Progenitor cell of endocrine pancreas (in vitro differentiated cells): ENCODE measurements at places on chromosomes 6 and 20. TPM values are rescaled to one million over a fixed set of nuclear protein-coding genes. Genes with fewer than 3 reads are reported as not detected.

RIPOR3 gene
- 0.29 and 0.31 TPM in 2 replicates for total RNA-seq

TTK gene
- 20.6 and 22.1 TPM in 2 replicates for total RNA-seq

- DNase-seq: no peak
Measured at GRCh38 chr6:73929405-73929804, 233.4 kb downstream of the CD109 start.

DNA sequence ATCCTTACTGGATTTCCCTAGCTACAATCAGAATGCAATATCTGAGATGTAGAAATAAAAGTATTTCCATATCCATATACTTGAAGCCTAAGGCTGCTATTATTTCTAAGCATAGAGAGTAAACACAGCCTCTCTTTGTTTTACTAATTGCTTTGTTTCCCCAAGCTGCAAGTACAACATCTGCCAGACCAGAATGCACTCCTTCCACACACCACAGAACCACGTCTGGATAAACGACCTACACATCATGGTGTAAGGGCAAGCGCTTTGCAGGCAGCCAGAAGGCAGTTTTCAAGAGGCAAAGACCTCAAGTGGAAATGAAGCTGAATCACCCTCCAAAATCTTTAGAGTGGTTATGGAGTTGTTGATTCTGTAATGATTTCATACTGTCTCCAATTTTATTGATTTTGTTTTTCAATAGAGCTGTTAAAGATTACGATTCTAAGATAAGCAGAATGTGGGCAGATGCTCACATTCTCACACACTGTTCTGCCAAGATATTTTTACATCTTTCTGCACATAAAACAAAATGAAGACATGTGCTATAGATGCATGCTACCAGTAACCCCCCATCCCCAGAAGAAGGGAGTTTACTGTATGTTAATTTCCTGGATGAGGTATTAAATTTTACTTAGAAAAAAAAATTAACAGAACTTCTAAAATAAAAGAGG is 88.8 kb downstream of the THEMIS start:
- DNase-seq: no peak

DNA sequence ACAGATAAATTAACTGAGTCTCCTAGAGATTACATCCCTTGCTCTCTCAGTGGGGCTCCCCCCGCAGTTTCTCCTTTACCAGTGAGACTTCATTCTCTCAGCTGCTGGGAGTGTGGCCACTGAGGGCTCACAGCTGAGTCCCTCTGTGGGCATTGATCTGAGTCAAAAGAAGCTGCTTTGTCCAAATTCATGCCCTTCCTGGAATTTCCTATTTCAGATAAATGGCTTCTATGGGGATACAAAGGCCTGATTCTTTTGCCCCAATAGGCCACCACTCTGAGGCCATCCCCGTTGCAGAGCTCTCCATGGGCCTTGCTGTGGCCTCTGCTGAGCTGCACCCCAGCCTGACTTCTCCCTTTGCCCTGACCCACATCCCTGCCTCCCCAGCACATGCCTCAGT is 10.0 kb downstream of the CST5 start:
- DNase-seq: no peak

DNA sequence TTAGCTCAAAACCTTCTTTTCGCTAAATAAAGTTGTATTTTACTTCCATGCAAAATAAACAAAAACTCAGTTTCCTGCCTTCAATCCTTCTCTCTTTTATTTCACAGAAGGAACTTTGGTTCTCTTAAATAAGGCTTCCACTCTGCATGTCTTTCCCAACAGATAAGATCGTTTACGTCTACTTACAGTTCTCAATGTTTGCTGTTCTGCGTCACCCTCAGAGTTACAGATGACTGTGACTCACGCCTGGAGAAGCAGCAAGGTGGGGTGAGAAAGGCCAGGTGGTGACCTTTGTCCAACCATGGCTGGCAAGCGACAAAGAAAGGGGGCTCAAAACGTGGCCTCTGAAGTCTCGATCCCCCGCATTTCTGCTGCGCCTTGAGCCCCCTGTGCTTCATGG is 51.4 kb upstream of the RPS6KA2 start:
- no peak for DNase-seq

- no peak for DNase-seq
Measured at GRCh38 chr6:79842376-79843040, 104.8 kb downstream of the ELOVL4 start.

DNA sequence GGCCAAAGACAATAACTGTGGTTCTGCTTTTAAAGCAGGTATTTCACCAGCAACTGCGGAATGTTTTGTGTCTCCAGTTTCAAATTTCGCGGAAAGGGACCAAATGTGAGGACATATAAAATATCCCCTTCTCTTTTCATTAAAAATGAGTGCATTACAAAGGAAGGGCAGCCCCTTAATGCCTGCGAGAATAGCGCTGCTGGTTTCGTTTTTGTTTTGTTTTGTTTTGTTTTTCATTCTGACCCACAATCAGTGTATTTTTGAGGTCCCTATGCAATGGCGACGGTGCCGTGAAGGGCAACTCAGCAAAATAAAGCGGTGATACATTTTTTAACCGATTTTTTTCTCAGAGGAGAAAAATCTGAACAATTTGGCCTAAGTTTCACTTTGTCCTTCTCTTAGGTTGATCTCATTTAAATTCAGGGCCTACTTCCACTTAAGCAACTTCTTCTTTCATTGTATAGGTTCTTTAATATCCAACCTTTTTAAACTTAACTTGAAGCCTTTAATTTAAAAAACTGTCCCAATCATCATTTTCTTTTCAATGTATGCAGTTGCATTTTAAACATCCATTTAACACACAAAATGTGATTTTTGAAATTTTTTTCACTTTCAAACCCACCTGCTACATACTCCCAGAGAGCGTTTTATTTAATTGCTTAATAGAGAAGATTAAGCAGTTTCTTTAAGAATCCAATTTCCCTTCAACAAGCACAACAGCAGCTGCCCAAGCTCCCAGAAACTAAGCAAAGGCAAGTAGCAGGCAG is 2.9 kb upstream of the HIVEP2 start:
- DNase-seq: no peak

DNA sequence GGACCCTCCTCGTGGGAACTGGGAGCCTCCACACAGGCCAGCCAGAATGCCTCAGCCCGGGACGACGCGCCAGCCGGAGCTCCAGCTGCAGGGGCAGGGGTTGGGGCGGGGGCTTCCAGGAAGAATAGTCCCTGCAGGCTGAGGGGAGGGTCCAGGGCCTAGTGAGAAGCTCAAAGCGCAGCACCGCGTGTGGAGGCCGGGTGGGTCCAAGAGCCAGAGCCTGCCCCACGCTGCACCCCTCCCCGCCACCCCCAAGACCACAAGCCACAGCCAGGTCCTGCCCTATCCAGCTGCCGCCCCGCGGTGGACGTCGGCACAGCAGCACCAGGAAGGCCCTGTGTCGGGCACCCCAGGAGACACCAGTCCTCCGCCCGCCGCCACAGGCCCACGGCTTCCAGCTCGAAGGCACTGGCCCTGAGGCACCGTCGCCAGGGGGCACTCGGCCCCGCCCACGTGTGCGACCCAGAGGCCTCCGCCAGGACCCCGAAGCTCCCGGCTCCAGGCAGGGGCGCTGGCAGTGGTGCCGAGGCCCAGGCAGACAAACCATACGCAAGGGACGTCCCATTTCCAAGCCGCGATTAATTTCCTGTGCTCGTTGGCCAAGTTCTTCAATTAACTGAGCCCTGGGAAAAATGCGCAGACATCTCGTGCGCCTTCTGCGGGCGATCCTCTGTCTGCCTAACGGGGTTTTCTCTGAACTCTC is 19.5 kb downstream of the KCNQ2 start:
- DNase-seq: no peak

EPPIN gene
- total RNA-seq: not detected in 2 replicates

DNA sequence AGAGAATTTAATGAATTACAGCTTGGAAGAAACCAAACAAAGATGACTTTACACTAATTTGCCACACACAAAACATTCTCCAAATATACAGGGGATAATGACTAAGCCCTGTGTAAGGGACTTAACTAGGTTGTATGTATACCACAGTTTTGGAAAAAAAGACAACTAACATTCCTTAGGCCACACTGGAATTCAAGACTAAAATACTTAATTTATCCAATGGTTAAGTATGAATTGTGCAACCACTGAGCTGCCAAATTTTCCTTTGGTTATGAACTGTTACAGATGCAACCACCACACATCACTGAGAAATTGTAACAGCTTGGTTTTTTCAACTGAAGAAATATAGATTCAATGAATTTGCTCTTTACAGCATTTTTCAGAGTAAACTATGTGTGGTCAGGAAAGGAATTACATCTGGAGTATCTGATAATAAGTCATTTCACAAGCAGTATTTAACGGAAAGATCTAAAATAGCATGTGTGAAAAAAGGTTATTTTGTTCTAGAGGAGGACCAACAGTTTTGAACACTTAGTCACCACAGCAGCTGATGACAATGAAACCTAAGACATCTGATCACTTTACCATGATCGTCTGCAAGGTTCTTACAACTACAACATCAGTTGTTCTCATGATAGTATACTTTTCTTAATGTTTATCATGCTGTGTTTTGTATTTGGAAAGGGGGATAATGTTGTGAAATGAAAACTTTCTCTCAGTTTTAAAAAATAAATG is 318.8 kb downstream of the BCKDHB start:
- no peak for DNase-seq

NHLRC1 gene
- 0.60 and 0.65 TPM in 2 replicates for total RNA-seq

GRCh38 chr6:135025775-135026174 is 28.8 kb downstream of the HBS1L start:
- no peak for DNase-seq

NOX3 gene
- total RNA-seq: not detected in 2 replicates

- no peak for DNase-seq
Measured at GRCh38 chr6:98054453-98054852, 771.4 kb upstream of the MMS22L start.

DNA sequence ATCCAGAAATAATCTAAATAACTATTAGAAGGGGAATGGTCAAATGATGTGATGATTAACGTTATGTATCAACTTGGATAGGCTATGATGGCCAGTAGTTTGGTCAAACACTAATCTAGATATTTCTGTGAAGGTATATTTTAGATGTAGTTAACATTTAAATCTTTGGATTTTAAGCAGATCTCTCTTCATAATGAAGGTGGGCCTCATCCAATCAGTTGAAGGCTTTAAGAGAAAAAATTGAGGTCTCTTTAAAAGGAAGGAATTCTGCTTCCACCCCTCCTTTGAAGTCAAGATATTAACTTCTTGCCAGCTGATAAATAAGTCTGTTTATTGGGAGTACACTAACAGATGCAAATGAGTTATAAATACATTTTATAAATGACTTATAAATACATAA is 760.0 kb upstream of the SLC35B3 start:
- DNase-seq: no peak

GRM1 gene
- total RNA-seq: 0.40 and 0.41 TPM in 2 replicates

TRIM10 gene
- not detected in 2 replicates for total RNA-seq

GNRH2 gene
- 2.7 TPM in 2 replicates for total RNA-seq

DNA sequence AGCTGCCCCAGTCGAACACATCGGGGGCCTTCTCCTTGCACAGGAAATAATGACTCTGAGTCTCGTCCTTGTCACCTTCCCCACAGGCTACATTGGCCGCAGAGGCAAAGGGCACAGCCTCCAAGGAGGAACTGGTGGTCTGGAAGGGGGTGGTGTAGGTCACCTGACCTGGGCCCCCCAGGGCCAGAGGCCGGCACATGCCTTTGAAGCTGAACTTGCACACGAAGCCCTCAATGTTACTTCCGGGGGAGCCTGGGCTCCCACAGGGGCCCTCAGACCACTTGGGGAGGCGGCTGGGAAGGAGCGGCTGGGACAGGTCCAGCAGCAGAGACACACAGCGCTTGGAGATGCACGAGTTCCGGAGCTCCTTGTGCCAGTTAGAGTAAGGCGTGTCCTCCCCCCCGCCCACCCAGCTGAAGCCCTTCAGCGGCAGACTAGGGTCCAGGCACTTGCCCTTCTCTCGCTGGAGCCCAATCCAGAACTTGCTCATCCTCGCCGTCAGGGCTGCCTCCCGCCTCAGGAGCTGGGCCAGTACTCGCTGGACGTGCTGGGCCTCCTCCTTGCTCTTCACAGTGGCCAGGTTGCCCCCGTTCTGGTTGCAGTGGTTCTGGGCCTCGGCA is 578 bp downstream of the CD93 start:
- DNase-seq: no peak

DNA sequence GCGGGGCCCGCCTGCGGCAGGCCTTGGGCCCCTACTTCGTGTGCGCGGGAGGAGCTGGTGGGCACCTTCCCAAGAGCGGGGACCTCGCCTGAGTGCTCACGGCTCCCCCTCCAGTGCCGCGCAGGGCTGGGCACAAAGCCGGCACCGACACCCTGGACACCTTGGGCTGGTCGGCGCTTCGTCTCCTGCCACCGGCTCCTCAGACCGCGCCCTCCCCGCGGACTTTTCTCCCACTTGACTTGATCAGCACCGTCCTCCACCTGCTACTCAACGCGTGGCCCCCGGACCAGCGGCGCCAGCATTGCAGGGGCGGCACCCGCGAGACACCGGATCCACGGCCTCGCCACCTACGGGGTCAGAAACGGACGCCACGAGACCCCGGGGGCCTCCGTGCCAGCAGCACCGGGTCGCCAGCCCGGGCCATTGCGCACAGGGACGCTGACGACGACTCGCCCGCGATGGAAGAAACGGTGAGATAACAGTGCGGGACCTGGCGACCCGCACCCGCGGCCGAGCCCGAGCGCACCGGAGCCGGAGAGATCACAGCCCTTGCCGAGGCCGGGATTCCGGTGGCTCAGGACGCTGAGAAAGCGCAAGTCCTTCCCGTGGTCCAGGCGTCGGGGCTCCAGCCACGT is 154.2 kb downstream of the DLL1 start:
- DNase-seq: no peak

COL10A1 gene
- total RNA-seq: not detected in 2 replicates

MOG gene
- not detected in 2 replicates for total RNA-seq

- DNase-seq: no peak
Measured at GRCh38 chr6:90194371-90194841, 102.2 kb downstream of the BACH2 start.

DNA sequence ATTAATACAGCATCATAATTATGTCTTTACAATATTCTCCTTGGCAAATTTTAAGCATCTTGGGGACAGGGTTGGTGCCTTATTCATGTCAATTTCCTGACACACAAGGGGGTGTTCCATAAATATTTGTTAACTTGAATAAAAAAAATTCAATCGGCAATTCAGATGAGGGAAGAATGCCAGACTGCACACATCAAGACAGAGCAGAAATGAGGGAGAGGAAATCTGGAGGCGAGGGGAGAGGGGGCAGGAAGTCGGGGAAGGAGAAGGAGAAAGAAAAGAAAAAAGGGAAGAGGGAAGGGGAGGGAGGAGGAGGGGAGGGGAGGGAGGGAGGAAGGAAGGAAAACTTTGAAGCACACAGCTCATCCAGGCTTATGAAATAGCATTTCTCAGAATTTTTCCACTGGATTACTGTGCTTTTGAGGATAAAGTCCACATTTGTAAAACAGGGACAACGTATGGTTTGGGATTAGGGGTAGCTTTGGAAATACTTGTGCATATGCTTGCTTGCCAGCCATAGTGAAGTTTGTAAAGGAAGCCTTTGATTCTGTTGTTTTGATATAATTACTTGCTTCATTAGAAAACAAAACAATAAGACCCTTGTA is 362.1 kb downstream of the SAMD5 start:
- no peak for DNase-seq
